ENCODE measurements at places on chromosomes 12 and 14. TPM values are rescaled to one million over a fixed set of nuclear protein-coding genes. Genes with fewer than 3 reads are reported as not detected.

KRT77 gene
- total RNA-seq = not detected

- DNase-seq = no peak
Observed at GRCh38 chr12:104630230-104630670, 173.5 kb downstream of the CHST11 start.

DNA sequence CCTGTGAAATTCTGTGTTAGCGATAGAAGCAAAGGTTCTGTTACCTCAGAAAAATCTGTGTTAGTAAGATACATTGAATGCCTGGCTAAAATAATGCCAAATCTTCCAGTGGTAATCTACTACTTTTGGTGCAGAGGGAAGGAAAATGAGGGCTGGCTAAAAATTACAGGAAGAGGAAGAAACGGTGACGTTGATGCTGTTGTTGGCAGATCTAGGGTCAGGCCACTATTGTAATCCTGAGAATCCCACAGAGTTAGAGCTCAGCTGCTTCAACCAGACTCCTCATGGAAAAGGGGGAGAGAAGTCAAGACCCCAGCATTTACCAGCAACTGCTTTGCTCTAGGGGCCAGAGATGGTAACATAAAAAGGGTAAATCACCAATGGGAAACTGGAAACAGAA is 145.1 kb downstream of the PPM1H start:
- no peak for DNase-seq

SERPINA3 gene
- not detected for total RNA-seq

BIN2 gene
- total RNA-seq = 34.2 TPM

DNA sequence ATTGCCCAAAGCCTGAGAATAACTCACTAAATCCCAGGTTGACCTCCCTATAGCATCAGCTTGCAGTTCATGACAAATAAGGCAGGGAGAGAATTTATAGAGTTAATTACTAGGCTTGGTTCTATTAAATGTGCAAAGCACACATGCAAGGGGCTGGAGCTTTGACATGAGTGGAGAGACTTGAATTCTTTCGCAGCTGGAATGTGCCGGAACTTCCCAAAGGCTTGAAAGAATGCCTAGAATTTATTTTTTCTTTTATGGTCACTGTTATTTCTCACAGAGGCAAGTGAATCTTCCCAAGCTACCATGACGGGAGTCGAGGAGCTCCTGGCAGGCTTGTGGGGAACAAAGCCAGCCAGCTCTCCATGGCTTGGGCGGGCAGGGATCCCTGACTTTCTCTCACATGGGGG is 95.5 kb upstream of the USP44 start:
- no peak for DNase-seq

DNA sequence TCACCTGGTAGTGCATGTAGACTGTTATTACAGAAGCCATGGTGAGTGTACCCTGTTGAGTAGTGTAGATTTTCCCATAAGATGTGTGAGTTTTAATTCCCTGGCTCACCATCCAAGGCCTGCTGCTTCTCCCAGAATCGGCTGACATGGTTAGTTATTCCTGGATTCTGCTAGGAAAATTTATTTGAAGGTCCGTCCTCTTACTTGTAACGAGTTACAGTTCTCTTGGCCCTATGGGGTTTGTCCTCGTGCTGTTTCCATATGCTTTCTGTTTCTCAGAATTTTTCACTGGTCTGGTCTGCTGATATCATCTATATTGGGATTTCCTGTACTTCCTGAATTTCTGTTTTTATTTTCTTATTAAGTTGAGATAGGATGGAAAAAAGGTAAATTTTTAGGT is 423.3 kb upstream of the RGS6 start:
- DNase-seq = no peak

- peak; percentile 17 for DNase-seq
Observed at GRCh38 chr12:51351913-51352532, 5.5 kb upstream of the CELA1 start.

ACSM4 gene
- total RNA-seq = not detected

DNA sequence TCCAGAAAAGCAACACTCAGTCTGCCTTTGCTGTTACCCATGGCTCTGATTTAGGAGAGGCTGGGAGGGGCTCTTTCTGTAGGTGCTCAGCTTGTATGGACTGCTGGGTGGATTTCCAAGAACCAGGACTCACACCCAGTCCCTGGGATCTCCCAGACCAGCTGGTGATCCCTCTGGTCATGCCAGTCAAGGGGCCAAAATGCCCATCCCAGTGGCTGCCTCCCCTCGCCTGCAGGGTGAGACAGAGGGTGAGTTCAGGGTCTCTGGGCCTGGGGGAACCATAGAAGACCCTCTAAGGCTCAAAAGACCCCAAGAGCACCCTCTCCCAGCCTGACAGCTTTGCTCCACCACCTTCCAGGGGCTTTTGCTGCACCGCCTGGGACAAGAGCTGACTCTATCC is 78.6 kb upstream of the MYL2 start:
- DNase-seq = no peak

DNA sequence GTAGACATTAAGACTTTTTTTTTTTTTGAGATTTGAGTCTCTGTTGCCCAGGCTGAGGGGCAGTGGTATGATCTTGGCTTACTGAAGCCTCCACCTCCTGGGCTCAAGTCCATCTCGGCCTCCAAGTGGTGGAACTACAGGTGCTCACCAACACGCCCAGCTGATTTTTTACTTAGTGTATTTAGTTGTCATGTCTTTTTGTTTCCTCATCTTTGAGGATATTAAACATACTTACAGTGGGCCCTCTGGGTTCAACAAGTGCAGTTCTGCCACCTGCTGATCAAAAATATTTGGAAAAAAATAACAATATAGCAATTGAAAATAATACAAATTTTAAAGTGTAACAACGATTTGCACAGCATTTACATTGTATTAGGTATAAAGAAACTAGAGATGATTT is 4.4 kb upstream of the B4GALNT1 start:
- DNase-seq = no peak

DNA sequence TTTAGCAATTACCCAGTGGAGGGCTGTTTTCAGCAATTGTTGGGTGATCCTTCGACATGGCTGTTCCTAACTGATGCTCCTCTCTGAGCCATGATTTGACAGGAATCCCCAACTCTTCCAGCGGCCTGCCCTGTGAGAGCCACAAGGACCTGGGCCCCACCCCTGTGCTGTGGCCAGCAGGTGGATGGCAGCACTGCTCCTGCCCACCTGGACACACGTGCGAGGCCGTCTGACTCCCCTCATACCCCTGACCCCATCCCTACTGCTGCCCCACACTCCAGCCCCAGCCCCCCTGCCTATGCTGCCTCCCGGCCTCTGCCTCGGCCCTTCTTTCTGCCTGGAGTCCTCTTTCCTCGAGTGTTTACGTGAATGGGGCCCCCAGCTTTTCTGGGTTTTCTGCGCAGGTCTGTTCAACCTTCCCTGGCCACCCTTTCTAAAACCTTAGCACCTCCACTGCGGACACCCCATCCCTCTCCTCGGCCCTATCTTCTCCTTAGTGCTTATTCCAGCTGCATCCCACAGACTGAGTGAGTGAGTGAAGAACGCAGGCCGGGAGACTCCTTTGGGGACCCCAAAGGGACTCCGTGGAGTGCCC is 111.4 kb downstream of the DICER1 start:
- no peak for DNase-seq

BBOF1 gene
- 1.9 TPM for total RNA-seq

HCFC2 gene
- 8.0 TPM for total RNA-seq

GRCh38 chr14:49971156-49972130 is 78.6 kb downstream of the ARF6 start:
- DNase-seq = peak; percentile 70

GPR84 gene
- 1.2 TPM for total RNA-seq

GRCh38 chr12:27305673-27306456 is 26.8 kb upstream of the BMAL2 start:
- no peak for DNase-seq

GRCh38 chr12:132218915-132219314 is 74.7 kb downstream of the NOC4L start:
- no peak for DNase-seq

- no peak for DNase-seq
Observed at GRCh38 chr14:39912192-39913100, 480.2 kb upstream of the FBXO33 start.

DNA sequence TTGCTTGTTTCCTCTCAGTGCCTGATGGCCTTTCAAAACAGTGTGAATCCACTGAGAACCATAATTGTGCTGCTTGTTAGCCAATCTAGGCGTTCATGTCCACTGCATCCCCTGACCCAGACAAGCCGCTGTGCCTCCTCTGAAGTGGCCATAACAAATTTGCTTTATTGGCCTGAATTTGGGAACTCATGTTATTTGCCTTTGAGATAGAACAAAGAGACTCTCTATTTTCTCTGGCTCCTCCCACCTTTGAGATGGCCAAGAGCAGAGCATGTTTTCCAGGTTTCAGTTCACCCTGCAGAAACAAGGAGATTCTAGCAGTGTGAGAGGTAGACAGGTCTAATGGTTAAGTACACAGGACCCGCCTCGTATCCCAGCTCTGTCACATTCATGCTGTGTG is 723.9 kb downstream of the MED13L start:
- DNase-seq = no peak

RFC5 gene
- 72.5 TPM for total RNA-seq

DNA sequence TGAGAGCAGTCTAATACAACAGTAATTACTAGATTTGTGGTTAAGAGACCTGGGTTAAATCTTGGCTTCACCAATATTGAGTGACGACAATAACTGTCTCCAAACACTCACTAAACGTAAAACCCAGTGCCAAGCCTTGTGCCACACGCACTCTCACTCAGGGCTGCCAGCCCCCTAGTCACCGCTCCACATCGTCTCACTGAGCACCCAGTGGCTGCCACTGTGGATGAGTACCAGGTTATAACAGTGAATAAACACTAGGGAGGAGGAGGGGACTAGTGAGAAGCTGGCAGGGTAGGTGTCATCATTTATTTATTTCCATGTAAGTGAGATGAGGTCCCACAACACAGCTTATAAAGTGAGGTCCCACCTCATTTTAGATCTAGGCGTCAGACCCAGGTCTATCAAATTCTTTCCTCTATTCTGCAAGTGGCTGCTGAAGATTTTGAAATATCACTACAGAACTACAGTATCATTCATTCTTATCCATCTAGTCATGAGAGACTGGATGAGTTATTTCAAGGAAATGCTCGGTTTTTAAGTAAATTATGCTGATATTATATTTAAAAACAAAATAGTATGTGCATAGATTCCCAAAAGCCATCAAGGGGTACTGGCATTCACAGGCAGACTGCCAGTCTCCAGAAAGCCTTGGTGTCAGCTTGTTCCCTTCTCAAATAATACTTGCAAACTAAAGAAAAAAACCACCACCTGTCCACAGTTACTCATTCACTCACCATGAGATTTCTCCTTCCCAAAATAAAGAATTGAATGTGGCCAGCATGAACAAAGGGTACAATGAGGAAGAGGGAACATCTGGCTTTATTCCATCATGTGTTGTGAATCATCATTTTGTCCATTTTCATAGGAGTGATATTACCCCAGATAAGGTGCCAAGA is 84.0 kb downstream of the PTPN21 start:
- DNase-seq = no peak

SPATS2 gene
- total RNA-seq = 9.1 TPM

- DNase-seq = no peak
Observed at GRCh38 chr12:44930972-44931600, 55.0 kb upstream of the NELL2 start.

LRRC43 gene
- 0.23 TPM for total RNA-seq

DNA sequence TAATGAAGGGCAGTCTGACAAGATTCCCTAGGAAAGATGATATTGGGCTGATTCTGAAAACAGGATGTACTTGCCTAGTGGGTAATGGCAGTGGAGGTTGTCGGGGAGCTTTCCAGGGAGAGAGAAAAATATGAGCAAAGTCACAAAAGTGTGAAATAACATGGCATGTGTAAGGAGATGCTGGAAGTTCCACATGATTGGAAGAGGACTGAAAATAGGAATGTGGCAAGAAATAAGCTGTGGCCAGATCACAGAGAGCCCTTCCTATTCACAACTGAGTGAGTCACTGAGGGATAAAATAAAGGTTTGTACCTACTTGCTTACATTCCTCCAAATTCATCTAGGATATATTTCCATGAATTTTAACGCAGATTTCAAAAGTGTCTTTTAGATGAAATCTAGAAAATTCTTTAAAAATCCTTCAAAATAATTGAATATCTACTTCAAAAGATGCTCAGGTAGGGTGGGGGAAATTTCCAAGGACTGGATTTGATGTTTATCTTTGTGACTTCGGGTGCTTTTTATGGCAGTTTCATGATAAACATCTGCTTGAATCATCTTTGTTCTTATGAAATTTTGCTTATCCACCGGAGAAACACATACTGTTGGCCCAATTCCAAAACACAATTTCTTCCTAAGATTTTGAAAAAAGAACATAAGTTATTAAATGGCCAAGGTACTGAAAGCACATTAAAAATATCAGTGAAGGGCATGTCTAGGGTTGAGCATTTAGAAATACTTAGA is 36.3 kb upstream of the SLC2A13 start:
- DNase-seq = no peak

DNA sequence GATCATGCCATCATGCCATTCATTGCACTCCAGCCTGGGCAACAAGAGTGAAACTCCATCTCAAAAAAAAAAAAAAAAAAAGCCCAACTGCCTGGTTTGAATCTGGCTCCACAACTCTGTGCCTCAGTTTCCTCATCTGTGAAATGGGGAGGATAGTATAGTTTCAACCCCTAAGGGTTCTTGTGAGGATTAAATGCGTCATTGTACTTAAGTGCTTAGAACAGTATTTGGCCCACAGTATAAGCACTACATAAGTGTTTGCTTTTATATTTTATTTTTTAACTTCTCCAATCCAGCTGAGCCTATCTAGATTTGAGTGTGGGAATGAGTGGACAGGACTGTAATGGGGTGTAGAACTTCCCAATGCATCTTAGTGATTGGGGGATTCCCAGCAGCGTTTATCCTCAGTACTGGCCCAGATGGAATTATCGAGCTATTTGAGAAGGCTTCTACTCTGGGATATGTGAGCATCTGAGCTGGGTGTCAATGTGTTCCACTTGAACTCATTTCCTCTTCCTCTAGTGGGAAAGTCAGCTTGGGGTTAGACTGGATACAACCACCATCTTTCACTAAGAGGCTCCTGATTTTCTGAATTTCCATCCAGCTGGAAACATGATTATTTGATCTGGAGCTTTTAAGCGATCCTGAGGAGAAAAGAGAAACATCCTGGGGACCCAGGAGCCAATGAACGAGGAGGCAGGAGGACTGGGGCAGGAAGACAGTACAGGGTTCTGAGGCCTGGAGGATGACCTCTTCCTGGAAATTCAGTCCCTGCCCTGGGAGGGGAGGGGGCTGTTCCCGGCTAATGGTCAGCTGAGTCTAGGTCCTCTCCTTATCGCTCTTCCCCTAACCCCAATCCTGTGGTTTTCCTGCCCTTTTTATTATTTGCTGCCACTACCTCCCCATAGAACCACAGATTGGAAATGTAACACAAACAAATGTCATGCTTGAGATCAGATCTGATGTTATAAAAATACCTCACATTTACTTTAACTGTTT is 9.3 kb upstream of the ESPL1 start:
- no peak for DNase-seq
